ENCODE measurements at places on chromosomes 7 and 10.

- DNase-seq, result peak; percentile 73
These were observed 783 bp downstream of the ANLN start for GRCh38 chr7:36390199-36391090.

DNA sequence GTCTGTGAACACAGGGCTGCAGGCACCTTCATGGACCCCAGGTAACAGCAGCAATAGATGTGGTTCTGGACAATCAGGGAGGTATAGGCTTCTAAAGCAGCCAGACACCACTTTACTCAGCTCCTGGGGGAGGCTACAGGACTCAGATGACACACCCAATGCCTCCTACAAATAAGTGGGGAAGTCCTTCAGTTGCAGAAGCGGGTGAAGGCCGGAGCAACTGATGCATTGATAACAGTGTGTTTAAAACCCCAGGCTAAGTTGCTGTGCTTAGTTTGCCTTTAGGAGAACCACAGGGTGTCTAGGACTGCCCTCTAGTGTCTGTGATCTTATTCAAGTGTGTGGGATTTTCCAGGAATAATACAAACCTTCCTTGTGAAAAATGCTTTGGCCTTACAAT, 5.9 kb upstream of the ITGA8 start:
- DNase-seq, result no peak

DNA sequence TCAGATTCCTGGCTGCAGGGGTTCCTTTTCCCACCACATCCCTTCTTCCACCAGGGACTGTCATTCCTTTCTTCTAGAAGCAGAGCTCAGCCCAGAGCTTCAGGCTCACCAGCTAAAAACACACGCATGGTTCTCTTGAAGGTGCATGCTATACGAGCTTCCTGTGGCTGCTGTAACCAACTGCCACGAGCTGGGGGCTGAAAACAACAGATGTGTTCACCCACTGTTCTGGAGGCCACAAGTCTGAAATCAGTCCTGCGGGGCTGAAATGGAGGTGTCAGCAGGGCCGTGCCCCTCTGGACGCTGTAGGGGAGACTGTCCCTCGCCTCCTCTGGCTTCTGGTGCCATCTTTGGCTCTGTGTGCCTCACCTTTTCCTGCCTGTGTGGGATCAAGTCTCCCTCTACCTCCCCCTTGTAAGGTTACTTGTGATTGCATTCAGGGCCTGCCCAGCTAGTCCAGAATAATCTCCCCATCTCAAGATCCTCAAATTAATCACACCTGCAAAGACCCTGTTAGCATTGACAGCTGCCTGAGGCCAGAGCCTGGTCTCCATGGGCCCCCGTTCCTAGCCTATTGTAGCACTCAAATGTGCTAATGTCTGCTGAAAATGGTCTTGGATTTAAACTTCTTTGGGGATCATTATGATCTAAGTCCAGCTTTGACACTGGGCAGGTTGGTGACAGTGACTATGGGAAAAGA, 13.7 kb downstream of the RAB19 start:
- no peak for DNase-seq

DNA sequence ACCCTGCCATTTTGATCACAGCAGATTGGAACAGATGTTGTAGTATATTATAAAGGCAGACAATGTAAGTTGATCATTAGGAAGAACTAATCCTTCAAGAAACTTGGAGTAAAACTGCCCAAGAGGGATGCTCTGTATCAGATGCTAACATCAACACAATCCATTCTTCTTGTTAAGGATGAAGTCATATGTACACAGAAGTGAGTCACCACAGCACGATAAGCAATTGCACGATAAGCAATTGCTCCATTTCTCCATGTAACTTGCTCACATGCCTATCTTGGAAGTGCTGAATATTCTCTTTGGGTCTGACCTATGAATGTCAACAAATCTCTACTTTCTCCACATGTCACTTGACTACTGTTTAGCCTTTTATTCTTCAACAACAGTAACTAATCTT, 41.5 kb upstream of the DMTF1 start:
- no peak for DNase-seq

- no peak for DNase-seq
These were observed 5.3 kb downstream of the ZNF488 start for GRCh38 chr10:47378606-47379444.

- no peak for DNase-seq
These were observed 42.9 kb upstream of the MET start for GRCh38 chr7:116629051-116629463.

- DNase-seq, result no peak
These were observed 431.6 kb upstream of the GALNT17 start for GRCh38 chr7:70700055-70700940.

- no peak for DNase-seq
These were observed 20.7 kb downstream of the ZNF107 start for GRCh38 chr7:64686493-64687184.

DNA sequence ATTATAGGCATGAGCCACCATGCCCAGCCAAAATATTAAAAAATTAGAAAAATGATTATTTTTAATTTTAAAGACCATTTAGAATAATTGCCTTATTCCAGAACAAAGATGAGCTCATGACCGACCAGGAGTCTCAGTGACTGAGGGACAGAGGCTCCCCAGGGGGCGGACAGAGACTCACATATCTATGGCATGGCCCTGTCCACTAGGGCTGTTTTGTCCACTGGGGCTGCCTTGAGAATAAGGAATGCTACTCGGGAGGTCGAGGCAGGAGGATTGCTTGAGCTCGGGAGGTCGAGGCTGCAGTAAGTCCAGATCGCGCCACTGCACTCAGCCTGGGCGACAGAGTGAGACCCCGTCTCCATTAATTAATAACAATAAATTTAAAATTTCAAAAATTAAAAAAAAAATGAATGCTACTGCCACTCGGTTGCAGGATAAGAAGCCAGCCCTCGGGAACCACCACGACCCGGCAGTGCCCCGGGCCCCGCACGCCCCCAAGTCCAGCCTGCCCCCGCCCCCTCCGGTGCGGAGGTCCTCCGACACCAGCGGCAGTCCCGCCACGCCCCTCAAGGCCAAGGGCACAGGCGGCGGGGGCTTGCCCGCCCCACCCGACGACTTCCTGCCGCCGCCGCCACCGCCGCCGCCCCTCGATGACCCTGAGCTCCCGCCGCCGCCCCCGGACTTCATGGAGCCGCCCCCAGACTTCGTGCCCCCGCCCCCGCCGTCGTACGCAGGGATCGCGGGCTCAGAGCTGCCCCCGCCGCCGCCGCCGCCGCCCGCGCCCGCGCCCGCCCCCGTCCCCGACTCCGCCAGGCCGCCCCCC, 128.6 kb downstream of the APBB1IP start:
- no peak for DNase-seq

DNA sequence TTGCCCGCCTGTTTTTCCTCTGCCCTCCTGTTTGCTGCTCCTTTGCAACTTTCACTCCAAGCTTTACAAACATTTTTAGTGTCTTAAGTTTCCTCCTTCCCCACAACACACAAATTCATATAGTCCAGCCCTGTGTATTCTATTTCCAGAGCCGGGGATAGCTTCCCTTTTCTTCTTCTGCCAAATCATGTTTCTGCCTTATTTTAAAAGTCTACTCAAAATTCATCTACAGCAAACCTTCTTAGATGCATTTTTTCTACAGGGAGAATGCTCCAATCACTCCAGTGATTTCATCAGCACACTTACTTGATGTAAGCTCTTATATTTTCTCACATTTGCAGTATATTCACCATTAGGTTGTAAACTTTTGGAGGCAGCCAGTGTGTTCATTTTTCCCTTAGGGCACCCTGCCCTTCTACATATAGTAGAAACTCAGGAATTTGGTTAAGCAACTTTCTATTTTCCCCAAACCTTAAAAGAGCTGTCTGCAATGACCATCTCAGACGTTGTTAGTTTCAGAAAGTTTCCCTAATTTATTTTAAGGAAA, 12.4 kb upstream of the ACTA2 start:
- DNase-seq, result no peak

GRCh38 chr7:77899516-77899915, 100.9 kb downstream of the PHTF2 start:
- no peak for DNase-seq

GRCh38 chr7:143988976-143989745, 11.0 kb upstream of the OR6B1 start:
- DNase-seq, result no peak

- no peak for DNase-seq
These were observed 82.9 kb downstream of the AUTS2 start for GRCh38 chr7:69681181-69681580.

DNA sequence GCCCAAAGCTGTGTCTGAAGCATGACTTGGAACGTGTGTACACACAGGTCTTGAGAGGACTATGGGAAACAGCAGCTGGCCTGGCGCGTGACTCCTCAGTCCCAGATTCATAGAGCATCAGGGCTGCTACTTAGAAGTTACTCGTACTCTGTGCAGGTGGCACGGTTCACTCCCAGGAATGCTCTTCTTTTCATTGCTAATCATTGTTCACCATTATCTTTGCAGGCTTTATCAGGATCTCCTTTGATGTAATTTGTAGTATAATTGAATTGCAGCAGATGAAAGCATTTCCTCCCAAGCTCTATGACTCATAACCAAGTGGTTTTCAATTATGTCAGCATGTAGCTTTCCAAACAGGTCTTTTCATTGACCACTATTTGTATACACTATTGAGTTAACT, 938.9 kb downstream of the NRG3 start:
- DNase-seq, result no peak

GRCh38 chr7:91082852-91083495, 181.3 kb upstream of the FZD1 start:
- DNase-seq, result no peak

GRCh38 chr7:19369182-19369581, 224.0 kb upstream of the FERD3L start:
- no peak for DNase-seq

- DNase-seq, result no peak
These were observed 125.8 kb downstream of the DOCK4 start for GRCh38 chr7:112080441-112080840.

DNA sequence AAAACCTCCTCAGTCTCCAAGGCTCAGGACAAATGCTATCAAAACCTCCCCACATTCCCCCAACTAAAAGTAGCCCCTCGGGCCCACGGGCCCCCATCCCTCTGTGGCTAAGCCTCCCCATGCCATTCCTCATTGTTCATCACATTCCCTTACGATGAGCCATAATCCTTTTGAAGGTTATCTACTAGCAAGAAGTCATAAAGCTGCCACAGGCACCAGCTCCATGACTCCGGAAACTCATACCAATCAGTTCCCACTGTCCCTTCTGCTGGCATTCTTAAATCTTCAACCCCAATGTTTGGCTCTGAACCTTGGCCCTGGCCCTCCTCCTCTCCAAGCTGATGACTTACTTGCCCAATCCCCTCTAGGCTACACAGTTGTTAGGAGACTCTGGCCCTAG, 19.4 kb upstream of the TM9SF3 start:
- no peak for DNase-seq

DNA sequence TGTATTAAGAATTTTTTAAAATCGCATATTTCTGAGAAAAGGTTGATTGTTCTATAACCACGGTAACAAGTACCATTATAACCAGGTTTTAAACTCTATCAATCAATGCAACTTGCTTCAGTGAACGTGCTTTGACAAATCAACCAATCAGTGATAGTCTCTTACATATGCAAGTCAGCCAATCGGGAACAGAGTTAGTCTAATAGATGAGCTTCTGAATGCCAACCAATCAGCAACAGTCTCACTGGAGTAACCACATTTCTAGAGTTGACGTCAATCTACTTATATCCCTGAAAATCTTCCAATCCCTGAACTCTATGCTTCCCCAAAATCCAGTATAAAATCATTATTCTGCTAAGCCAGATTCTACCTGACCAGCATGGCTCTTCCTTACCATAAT, 44.7 kb upstream of the TRUB1 start:
- no peak for DNase-seq

DNA sequence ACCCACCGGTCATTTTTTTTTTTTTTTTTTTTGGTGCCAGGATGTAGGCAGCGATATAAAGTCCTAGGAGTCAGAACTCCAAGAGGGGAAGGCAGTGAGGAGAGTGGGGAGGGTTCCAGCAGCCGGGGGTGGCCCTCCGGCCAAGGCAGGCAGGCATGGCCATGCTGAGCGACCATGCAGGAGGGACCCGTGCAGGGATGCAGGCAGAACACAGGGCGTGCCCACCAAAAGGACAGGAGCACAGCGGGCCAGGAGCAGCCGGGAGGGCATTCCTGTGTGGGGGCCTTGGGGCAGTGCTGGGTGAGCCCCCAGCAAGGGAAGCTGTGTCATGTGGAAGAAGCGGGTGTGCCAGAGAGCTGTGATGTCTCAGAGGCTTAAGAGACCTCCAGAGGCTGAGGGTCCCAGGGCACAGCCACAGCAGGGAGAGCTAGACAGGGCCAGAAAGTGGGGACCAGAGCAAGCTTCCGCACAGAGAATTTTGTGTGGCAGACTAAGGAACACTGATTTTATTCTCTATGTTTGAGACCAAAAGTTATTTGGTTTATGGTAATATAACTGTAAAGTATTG, 5.7 kb downstream of the ZFAND2A start:
- peak; percentile 47 for DNase-seq

DNA sequence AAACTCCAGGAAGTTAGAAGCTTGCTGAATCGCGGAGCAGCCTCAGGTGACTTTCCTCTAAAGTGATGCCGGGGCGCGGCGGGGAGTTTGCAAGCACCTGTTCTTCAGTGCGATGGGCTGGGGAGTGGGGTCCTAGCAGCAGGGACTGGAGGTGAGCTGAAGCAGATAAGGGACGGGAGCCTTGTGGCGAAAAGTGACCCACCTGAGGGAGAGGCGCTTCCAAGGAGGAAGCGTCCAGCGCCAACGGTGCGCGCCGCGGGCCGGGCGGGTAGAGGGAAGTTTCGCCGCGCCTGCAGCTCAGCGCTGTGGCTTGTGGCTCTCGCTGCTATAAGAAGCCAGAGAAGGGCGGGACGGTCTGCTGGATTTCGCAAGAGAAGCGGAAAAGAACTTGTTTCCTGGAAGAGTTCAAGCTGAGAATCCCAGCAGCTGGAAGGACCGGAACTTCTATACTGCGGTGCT, at the start of gene STEAP4:
Gene STEAP4, minus strand, starts transcription at position 305 of the 459 bp plus-strand sequence. CDS start 22,625 bp downstream, outside the sequence.
- peak; percentile 85 for DNase-seq

- DNase-seq, result peak; percentile 72
These were observed 488.8 kb upstream of the ZMIZ1 start for GRCh38 chr10:78579995-78580394.

- no peak for DNase-seq
These were observed 24.9 kb downstream of the SAMD8 start for GRCh38 chr10:75136346-75136745.
